ENCODE measurements at places on chromosomes 2 and 18.

GRCh38 chr2:172100080-172100934 lies 2.4 kb downstream of the DLX2 start:
- DNase-seq = no peak

DNA sequence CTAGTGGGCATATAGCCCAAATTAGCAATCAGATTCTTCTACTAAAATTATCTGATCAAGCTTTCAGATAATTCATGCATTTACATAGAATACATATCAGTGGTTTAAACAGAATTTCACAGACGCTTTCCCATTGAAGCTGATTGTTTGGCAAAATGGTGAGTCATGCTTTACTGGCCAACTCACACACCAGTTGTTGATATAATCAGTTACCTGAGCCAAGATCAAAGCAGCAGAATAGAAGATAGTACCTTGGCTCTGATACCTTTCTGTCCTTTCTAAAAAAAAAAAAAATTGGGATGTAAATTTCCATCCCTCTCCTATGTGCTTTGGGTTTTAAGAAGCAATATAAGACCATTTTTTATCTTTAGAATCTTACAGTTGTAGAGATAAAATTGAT lies 178.0 kb downstream of the MCFD2 start:
- no peak for DNase-seq

DNA sequence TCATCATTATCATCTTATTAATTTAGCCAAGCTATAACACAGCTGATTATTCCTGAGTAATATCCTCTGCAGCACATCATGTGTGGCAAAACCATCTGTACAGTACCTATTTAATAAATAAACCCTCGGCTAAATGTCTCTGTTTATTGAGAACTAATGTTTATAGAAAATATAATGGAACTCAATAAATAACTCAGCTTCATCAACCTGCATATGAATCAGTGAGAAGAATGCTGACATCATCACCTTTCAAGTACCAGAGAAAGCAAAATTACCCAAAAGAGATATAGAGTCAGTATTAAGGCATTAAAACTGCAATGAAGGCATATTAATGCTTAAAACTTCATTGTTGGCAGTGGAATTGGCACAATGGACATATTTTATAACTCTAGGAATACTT lies 558.3 kb downstream of the PLCL1 start:
- DNase-seq = no peak

- peak; percentile 44 for DNase-seq
Observed at GRCh38 chr18:54392543-54393023, 34.9 kb downstream of the C18orf54 start.

Data from NCI-H446 treated with DMSO at 0.1 percent for 48 hours (cell line).